ENCODE measurements at places on chromosomes 11 and 22.

DNA sequence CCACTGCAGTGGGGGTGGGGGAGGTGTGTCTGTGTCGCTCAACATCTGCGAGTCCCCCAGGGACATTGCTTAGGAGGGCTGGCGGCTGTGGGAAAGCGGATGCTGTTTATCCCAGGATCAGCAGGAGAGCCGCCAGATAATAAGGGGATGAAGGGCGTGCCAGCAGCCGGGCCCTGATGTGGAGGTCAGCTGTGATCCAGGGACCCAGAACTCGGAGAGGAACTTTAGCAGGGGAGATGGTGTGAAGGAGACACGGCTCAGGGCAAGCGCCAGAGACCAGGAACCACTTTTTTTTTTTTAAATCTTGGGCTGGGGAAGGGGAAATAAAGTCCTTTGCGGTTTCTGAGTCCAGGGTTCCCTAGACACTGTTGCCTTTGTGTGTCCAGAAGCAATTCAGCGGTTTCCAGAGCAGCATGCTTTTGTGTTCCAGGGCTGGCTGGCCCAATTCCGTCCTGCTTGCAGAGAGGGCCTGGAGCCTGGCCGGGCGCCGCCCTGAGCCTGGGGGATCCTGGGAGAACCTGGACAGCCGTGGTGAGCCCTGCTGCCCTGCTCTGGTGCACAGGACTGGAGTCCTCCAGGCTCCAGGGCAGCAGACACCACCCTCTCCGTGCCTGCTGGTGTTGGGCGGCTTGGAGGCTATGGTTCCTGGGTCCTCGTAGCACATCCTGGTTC, at the start of gene GRAMD4:
TSS of gene GRAMD4 (plus strand) at position 557 of the 672 bp plus-strand sequence. CDS start 6,414 bp downstream, outside the sequence.
- no peak for DNase-seq

GRCh38 chr11:17351510-17352176, at the start of gene NCR3LG1:
TSS of gene NCR3LG1 (plus strand) at chr11:17351800. CDS start at chr11:17351970, 170 bp downstream.
- DNase-seq = peak; percentile 19

- no peak for DNase-seq
Observed at GRCh38 chr11:68009391-68010089, 587 bp upstream of the ALDH3B1 start.

- no peak for DNase-seq
Observed at GRCh38 chr22:49322861-49323622, 504.6 kb downstream of the BRD1 start.

- DNase-seq = no peak
Observed at GRCh38 chr11:67055812-67056211, 835 bp upstream of the RHOD start.

- no peak for DNase-seq
Observed at GRCh38 chr11:117691218-117691514, 105.8 kb downstream of the DSCAML1 start.

- DNase-seq = no peak
Observed at GRCh38 chr11:122796128-122796717, 42.1 kb upstream of the CRTAM start.

- no peak for DNase-seq
Observed at GRCh38 chr22:29112681-29113080, 39.8 kb downstream of the KREMEN1 start.

GRCh38 chr11:118049771-118050170, 27.1 kb upstream of the TMPRSS4 start:
- no peak for DNase-seq

- no peak for DNase-seq
Observed at GRCh38 chr11:11498195-11498594, 123.6 kb downstream of the GALNT18 start.

- DNase-seq = no peak
Observed at GRCh38 chr11:46961041-46961440, 24.5 kb downstream of the CSTPP1 start.

DNA sequence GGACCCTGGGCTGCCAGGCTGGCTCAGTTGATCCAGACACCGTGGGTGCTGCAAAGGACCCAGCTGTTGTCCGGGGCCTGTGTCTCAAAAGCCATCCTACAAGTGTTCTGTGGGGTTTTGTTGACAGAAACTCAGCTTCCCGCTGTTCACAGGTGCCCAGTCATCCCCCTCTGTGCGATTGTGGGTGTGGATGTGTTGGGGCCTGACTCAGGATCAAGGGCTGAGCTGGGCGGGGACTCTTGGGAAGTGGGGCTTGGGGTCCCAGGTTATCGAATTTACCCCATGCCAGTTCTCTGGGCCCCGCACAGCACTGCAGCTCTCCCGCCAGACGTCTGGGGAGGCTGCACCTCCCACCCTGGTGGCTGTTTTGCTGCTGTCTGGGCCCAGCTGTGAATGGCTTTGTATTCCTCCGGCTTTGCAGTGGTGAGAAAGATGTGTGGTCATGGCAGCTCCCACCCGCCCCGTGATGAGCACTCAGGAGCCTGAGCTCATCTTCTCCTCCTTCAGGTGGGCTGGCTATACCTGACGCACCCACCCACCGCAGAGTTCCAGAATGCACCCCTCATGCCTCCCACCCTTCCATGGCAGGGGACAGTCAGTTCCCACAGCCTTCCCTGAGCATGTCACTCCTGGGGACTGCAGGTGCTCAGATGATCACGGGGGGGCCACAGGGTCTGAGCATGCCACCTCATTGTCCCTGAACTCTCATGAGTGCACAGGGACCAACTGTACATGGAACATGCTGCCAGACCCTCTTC, 3.6 kb upstream of the AP2A2 start:
- no peak for DNase-seq

- DNase-seq = no peak
Observed at GRCh38 chr22:27677905-27678458, 123.6 kb downstream of the MN1 start.

DNA sequence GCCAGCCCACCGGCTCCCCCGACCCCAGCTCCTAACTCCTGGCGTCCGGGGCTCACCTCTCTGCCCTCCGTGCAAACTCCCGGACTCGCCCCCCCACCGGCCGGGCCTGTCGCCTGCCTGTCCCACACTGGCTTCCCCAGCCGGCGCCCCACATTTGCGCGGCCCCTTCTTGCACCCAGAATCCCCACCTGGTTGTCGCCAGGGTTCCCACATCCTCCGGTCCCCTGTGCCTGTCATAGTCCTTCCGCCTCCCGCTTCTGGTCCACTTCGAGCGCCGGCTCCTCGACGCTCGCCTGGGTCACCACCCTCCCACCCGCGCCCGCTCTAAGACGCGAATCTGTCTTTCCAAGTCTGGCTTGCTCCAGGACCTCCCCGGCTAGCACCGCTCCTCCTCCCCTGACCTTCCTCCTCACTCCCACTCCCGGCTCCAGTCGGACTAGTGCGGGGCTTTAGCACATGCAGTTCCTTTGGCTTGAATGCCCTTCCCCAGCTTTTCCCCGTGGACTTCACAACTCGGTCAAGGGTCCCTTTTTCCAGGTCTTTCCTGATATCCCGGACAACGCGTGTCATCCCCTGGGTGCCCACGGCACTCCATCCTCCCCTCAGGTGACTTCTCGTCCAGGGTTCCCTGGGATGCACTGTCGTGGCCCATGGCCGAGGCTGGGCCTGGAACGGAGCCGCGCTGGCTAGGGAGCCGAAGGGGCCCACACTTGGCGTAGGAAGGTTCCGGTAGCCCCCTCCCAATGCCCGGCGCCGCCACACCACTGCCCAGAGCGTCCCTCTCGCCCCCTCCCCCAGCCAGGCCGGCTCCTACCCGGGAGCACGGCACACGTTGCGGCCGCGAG, 635 bp downstream of the SCARF2 start:
- DNase-seq = no peak

DNA sequence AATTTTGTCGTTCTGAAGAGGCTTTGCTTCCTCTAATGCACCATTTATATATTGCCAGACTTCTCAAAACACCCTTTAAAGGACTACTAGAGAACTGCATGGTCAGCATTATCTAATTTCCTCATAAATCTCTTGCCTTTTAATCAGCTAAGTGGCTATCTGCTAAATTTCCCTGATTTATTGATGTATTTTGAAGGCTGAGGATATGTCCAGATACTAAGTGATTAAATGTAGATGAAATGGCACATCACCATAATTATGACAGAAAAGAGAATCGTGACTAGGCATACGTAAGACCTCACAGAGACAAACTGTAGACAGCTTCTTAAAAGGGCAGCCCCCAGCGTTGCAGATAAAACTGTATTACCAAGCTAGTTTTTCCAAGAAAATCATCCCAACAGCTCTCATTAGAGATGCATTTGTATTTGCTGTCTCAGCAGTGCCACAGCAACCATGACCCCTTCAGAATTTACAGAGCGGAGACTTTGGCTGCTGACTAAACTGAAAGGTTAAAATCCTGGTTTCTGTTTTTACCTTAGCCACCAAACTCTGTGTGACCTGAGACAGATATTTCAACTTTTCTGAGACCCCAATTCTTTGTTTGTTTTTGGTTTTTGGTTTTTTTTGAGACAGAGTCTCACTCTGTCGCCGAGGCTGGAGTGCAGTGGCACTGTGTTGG, 67.1 kb upstream of the SLN start:
- DNase-seq = no peak

DNA sequence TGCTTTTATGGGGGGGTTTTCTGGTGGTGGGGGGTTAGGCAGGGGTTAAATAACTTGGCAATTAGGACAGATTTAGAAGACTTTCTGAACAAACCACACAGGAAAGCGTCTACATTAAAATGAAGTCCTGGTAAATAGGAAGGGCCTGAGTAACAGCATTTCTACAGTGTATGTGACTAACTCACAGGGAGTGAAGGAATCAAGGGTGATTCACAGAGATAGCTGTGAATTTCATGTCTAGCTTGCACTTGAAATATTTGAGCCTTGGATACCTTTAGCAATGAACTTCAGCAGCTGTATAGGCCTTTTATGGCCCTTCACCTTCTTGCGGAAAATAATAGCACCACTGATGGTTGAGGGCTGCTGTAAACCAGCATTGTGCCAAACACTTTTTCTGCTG, 26.1 kb upstream of the LDHA start:
- DNase-seq = no peak

- peak; percentile 67 for DNase-seq
Observed at GRCh38 chr11:64007629-64008282, 21.5 kb downstream of the OTUB1 start.

DNA sequence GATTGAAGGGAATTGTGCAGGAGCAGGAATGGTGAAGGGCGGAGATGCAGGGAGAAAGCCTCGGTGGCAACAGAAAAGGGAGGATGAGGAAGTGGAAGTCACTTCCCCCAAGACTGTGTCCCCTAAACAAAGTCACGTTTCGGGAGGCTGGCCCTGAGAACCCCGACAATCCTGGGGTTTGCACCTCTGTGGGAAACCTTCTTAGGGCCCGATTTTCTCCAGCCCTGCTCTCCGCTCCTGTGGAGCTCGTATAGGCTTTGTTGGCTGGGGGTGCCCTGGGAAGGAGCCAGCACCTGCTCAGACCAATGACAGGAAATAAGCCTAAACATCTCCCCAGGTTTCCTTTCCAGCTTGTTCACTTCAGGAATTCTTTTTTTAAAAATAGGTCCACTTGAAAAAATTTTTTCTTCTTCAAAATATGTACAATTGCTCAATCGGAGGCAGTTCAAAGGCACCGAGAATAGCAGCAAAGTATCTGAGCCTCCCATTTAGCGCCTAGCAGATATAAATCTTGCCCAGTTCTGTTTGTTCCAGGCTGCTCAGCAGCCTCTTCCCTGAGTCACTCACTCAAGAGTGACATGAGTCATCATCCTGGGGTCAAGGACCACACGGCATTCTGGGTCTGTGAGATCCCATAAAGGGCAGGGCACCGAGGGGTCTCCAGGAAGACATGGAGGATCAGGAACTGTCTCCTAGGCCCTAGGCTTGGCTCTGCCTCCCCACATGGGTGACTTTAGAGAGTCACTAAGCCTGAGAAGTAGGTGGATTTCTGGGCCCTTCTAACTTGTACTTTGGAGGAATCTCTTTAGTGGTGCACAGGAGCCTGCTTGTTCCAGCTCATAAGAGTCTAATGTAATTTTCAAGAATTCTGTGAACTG, 34.0 kb downstream of the IRAG1 start:
- DNase-seq = no peak

DNA sequence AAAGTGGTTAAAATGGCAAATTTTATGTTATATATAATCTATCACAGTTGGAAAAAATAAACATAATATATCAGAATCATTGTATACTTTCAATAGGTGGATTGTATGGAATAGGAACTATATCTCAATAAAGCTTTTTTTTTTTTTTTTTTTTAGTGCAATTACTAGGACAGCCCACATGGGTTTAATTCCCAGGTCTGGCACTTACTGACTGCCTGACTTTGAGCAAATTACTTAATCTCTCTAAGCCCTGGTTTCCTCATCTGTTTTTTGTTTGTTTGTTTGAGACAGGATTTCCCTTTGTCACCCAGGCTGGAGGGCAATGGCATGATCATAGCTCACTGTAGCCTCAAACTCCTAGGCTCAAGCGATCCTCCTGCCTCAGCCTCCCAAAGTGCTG, 26.1 kb upstream of the BAIAP2L2 start:
- DNase-seq = no peak

GRCh38 chr22:19271856-19272535, 19.5 kb downstream of the CLTCL1 start:
- no peak for DNase-seq

Data from anterior cingulate cortex (tissue), 58 donors.